NCI-H2081 treated with DMSO at 0.1 percent for 48 hours (cell line): ENCODE measurements at places on chromosomes 11 and 22.

GRCh38 chr11:113628912-113629311 is 77.2 kb downstream of the TMPRSS5 start:
- peak; percentile 30 for DNase-seq

GRCh38 chr11:60314635-60315321 is 12.3 kb upstream of the MS4A6E start:
- no peak for DNase-seq

GRCh38 chr11:64833509-64833908 is 10.9 kb downstream of the CDC42BPG start:
- no peak for DNase-seq

DNA sequence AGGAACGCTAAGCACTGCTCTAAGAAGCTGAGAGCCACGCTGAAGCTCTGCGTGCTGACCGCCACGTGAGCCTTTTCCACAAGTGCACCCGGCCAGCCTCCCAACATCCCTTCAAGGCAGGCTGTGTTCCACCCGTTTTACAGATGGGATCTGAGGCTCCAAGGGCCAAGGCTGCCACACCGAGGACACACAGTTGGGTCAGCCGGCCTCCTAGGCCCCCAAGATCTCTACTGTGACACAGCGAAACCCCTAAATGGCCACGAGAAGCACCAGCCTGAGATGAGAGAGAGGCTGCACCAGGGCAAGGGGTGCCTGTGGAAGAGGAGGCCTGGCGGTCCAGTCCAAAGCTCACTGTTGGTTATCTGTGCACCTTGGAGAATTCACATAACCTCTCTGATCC is 11.8 kb upstream of the CD5 start:
- DNase-seq, result no peak

GRCh38 chr11:64848214-64848825 is 3.9 kb upstream of the CDC42BPG start:
- no peak for DNase-seq

GRCh38 chr11:69250186-69251056 is 43.5 kb upstream of the MYEOV start:
- no peak for DNase-seq
